ENCODE measurements at places on chromosomes 12 and 14.
A peak's percentile ranks its signal among the peaks of the same experiment; 100 is the strongest.

DNA sequence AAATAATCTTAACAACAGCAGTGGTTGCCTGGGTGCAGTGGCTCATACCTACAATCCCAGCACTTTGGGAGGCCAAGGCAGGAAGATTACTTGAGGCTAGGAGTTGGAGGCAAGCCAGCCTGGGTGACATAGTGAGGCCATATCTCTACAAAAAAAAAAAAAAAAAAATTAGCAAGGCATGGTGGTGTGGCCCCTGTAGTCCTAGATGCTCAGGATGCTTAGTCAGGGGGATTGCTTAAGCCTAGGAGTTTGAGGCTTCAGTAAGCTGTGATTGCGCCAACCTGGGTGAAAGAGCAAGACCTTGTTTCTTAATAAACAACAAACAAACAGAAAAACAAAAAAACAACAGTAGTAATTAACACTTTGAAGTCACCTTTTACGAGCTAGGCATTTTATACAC lies 642 bp upstream of the ACSM4 start:
- no peaks in the 10 kb centered on the region for H3K27me3 ChIP-seq
- H3K4me1 ChIP-seq = no peaks in the 10 kb centered on the region
- H3K36me3 ChIP-seq = no peaks in the 10 kb centered on the region
- H3K4me3 ChIP-seq = no peak overlapping the region
- no peak for DNase-seq

GRCh38 chr14:93716746-93717667 lies 71.3 kb downstream of the PRIMA1 start:
- H3K4me3 ChIP-seq = no peak overlapping the region
- no peak overlapping the region for H3K27ac ChIP-seq
- no peaks in the 10 kb centered on the region for H3K27me3 ChIP-seq

GRCh38 chr12:85552461-85552860 lies 272.4 kb downstream of the ALX1 start:
- no peak overlapping the region for H3K27ac ChIP-seq
- H3K36me3 ChIP-seq = no peaks in the 10 kb centered on the region
- H3K4me3 ChIP-seq = no peak overlapping the region
- peak; percentile 56 for DNase-seq
- H3K27me3 ChIP-seq = no peaks in the 10 kb centered on the region

- H3K27me3 ChIP-seq = no peaks in the 10 kb centered on the region
- peaks cover 4% of the 10 kb centered on the region for H3K4me1 ChIP-seq
- no peaks in the 10 kb centered on the region for H3K36me3 ChIP-seq
- H3K27ac ChIP-seq = no peak overlapping the region
- DNase-seq = no peak
Observed at GRCh38 chr12:67410667-67411067, 141.5 kb downstream of the CAND1 start.

DNA sequence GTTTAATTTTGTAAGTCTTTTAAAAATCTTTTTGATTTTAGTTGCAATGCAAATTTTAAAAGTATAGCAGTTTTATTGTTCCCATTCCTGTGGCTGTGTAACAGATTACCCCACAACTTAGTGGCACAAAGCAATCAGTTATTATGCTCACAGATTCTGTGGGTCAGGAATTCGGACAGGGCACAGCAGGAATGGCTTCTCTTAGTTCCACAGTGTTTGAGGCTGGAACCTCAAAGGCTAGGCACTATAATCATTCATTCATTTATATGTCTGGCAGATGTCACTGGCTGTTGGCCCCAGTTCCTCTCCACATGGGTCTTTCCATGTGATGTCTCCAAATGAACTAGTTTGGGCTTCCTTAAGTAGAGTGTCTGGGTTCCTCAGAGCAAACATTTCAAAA lies 193.3 kb downstream of the RAD51B start:
- no peak for DNase-seq
- no peak overlapping the region for H3K27ac ChIP-seq

All from fibroblast of lung (primary cell).